NCI-H1436 (cell line): ENCODE measurements at places on chromosomes 5 and 9.

GRCh38 chr9:4180907-4181605 is 118.8 kb downstream of the GLIS3 start:
- DNase-seq, result no peak

DNA sequence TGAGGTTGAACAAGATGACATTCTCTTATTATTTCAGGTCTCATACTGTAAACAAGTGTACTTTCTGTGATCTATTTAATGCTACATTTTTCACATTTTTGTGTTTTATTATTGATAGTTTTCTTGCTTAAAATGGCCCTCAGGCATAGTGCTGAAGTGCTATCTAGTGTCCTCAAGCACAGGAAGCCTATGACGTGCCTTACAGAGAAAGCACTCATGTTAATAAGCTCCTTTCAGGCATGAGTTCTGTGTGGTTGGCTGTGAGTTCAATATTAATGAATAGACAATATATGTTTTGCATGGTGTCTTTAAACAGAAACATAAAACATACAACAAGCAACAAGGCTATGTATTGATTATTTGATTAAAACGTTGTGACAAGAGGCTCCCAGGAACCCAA is 450.1 kb downstream of the PLK2 start:
- no peak for DNase-seq

DNA sequence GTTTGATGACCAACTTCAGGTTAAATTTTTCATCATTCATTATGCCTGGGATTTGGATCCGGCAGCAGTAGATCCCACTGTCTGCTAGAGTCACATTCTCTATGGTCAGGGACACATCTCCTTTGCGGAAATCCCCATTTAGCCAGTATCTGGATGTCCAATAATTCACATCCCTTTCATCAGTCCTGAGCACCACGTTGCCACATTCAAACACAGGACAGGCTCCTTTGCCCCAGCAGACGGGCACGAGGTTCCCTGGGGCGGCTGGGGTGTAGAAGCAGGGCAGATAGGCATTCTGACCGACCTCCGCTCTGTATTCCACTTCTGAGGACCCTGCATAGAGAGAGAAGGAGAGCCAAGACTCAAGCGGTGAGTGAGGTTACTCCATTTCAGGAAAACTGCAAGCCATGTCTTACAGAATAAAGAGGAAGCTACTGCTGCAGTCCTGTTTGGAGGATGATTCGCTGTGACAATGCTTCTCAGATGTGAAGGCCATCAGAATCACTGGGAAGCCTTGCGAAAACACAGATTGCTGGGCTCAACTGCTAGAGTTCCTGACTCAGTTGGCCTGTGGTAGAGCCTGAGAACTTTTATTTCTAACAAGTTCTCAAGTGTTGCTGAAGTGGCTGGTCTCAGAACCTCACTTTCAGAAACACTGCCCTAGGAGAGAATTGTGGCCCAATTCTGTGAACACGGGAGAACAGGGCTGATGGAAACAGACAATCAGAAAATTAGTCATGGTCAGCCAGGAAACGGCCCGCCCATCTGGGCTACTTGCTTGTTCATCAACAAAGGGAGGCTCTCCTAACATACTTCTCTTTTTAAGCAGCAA is 2.0 kb downstream of the HAVCR2 start:
- no peak for DNase-seq

DNA sequence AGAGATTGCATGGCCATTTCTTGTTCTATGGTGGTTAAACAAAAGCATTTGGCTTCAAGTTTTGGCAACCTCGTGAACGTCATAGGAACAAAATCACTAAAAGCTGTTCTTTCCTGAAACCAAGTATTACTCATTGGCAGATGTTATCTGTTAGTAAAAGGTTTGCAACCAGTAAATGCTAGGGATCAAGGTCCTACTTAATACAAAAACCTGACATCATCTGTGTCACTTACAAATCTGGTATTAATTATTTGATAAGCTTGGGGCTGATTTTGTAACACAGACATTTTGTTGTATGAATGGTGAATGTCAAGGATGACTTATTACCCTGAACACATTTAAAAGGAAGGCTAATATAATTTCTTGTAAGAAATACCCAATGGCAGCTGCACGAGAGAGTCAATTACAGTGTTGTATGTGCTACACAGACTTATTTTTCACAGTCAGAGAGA is 486.4 kb upstream of the ZNF608 start:
- DNase-seq, result no peak

GRCh38 chr5:36631154-36631553 is 24.7 kb downstream of the SLC1A3 start:
- no peak for DNase-seq

GRCh38 chr5:35869685-35870277 is 13.1 kb downstream of the IL7R start:
- DNase-seq, result no peak

GRCh38 chr5:144427866-144428265 is 257.2 kb downstream of the KCTD16 start:
- DNase-seq, result no peak

DNA sequence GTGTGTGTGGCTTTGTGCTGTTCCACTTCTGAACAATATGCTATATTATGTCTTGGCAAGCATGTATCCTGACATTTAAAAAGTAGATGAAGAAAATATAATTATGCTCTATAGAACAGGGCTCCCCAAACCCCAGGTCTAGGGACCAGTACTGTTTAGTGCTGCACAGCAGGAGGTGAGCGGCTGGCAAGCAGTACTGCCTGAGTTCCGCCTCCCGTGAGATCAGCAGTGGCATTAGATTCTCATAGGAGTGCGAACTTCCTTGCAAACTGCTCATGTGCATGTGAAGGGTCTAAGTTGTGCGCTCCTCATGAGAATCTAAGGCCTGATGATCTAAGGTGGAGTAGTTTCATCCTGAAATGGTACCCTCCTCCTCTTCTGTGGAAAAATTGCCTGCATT is 979.1 kb upstream of the CTNND2 start:
- DNase-seq, result no peak

- no peak for DNase-seq
These were observed 128.5 kb upstream of the STC2 start for GRCh38 chr5:173456751-173457171.

GRCh38 chr9:80883826-80884579 is 805.3 kb downstream of the TLE1 start:
- no peak for DNase-seq

DNA sequence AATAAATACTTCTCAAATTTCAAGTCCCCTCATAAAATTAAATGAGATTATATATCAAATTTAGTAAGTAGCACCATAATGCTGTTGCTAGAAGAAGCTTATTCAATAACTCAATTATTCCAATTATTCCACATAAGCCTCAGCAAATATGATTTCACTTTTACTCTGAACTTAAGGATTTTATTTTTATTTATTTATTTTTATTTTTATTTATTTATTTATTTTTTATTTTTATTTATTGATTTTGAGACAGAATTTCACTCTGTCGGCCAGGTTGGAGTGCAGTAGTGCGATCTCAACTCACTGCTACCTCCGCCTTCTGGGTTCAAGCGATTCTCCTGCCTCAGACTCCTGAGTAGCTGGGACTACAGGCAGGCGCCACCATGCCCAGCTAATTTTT is 1308.3 kb upstream of the CDH9 start:
- DNase-seq, result no peak

GRCh38 chr9:78397045-78397444 is 100.1 kb downstream of the PSAT1 start:
- peak; percentile 66 for DNase-seq

GRCh38 chr5:170408226-170408625 is 19.1 kb upstream of the KCNMB1 start:
- no peak for DNase-seq

GRCh38 chr5:159220206-159220605 is 10.9 kb upstream of the RNF145 start:
- no peak for DNase-seq

- peak; percentile 51 for DNase-seq
These were observed 51.2 kb upstream of the TESK1 start for GRCh38 chr9:35553670-35554543.
